ENCODE measurements at places on chromosomes 3 and 15.

DNA sequence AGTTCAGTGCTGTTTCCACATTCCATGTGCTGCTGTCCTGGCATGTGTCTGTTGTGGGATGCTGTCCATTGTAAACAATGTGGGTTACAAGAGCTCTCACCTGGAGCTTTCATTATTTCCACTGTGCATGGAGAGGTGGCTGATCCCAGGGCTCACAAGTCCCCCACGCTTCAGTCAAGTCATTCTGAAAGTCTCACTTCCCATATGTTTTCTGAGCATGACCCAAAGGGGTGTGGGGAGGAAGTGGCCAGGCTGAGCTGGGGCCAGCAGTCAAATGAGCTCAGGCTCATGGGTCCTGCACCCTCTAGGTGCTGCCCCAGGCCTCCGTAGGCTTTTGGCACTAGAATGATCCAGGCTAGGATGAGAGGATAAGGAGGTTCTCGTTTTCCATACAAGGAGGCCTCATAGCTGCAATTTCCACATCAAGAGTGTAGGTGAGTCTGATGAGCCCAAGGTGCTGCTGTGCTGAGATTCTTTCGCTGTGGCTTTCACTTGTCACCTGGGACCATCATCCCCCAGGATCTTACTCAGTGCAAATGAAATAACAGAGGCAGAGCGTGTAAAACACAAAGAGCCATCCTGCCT is 22.0 kb downstream of the STARD5 start:
- no peak for DNase-seq

GRCh38 chr3:4807381-4808280 is 171.6 kb upstream of the BHLHE40 start:
- DNase-seq = no peak

DNA sequence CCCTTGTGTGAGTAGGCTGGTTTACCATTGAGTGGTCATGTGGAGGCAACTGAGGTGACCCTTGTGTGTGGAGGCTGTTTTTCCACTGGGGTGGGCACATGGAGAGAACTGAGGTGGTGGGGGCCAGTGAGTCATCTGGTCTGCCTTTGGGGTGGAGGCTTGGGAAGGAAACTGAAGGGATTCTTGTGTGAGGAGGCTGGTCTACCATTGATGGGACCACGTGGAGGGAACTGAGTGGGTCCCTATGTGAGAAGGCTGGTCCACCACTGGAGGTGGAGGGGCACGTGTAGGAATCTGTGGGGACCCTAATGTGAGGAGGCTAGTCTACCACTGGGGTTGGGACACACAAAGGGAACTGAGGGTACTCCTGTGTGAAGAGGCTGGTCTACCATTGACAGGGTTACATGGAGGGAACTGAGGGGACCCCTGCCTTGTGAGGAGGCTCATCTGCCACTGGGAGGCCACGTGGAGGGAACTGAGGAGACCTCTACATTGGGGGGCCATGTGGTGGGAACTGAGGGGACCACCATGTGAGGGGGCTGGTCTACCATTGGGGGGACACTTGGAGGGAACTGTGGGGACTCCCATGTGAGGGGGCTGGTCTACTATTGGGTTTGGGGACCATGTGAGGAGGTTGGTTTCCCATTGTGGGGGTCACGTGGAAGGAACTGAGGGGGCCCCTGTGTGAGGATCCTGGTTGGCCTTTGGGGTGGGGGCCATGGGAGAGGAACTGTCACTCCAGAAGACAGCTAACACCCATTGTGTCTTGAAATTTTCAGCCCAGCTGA is 164.5 kb downstream of the WNT7A start:
- DNase-seq = no peak

- DNase-seq = no peak
Measured at GRCh38 chr3:11195201-11195600, 40.9 kb downstream of the HRH1 start.

DNA sequence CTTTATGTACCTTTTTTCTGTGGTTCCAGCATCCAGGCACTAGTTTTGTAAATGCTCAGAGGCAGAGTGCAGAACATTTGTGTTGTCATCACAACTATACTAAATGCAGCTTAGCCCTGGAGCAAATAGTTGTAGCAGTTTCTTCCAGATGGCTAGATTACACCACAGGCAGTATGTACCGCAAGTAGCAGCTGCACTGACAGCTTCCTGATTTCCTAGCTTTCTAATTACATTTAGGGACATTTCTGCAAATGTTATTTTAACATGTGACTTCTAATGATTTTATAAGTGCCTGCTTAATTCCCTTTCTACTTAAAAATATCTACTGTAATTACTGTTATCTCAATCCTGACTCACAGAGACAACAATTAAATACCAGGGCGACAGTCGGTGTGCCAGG is 106.5 kb downstream of the NR2E3 start:
- DNase-seq = no peak

- DNase-seq = peak; percentile 77
Measured at GRCh38 chr3:194503081-194503531, 16.3 kb upstream of the ATP13A3 start.

DNA sequence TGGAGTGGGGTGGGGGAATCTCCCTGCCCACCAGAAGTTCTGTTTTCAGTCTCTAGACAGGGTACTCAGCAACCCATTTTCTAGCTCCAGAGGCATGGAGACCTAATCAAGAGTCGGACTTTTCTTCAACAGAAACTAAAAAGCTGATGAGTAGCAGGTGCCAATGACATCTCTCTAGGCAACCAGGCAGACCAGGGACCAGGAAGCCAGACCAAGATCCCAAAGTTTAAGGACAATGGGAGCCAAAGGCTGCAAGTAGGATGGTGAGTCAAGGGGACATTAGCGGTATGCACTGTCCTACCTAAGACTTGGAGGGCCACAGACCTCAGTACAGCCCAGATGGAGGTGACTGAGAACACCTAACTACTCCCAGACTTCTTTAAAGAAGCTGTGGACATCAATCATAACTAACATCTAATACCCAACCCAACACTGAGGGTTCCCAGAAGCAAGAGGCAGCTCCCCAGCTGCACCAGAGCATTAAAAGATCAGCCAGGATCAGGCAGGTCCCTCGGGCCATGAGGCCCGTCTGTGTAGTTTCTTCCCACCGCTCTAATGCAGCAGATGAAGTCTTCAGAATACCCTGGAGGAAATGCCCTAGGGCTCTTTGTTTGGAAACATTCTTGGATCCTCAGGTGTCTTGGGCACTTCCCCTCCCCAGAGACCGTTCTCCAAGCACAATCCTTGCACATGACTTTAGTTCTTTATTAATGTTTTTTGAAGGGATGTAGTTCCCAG is 979 bp downstream of the CCDC71 start:
- DNase-seq = no peak

- no peak for DNase-seq
Measured at GRCh38 chr3:28326458-28326926, 22.0 kb upstream of the ZCWPW2 start.

DNA sequence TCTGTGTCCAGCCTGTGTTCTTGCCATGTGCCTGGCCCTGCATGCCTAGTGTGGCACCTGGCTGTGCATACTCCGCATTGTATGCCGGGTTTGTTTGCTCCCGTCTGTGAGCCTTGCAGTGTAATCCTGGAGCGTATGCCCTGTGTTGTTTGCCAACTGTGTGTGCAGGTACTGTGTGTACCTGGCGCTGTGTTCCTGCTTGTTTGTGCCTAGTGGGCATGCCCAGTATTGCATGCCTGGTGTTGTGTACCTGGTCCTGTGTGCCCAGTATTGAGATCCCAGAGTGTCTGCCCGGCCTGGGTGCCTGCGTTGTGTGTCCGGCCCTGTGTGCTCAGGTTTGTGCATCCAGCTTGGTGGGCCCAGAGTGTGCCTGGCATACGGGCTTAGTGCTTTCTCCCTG is 54.5 kb upstream of the CHRNA7 start:
- DNase-seq = no peak

- no peak for DNase-seq
Measured at GRCh38 chr3:177281292-177282118, 84.2 kb upstream of the TBL1XR1 start.

- DNase-seq = no peak
Measured at GRCh38 chr3:12953201-12953995, 112.0 kb upstream of the RPL32 start.

DNA sequence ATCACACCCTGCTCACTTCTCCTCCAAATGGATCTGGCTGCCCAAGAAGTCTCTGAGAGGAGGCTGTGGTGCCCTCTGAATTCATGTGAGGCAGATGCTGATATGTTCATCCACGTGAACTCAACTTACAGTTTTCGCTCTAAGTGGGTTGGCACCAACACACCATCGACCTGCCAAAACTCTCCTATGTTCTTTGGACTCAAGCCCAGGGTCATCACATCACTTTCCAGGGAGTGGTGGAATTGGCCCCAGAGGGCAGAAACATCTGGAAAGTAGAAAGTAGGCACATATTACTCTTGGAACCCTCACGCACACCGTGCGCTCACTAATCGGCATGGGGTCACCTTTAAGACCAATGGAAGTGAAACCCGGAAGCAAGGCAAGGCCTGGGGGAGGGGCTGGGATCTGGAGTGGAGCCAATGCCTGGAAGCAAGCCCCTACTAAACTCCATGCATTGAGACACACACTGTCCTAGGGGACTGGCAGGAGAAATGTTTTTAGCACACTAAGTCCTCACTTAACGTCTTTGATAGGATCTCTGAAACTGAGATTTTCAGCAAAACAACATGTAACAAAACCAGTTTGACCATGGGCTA is 41.4 kb downstream of the SSUH2 start:
- DNase-seq = no peak

GRCh38 chr15:78841891-78842290 is 30.6 kb upstream of the ADAMTS7 start:
- DNase-seq = no peak

DNA sequence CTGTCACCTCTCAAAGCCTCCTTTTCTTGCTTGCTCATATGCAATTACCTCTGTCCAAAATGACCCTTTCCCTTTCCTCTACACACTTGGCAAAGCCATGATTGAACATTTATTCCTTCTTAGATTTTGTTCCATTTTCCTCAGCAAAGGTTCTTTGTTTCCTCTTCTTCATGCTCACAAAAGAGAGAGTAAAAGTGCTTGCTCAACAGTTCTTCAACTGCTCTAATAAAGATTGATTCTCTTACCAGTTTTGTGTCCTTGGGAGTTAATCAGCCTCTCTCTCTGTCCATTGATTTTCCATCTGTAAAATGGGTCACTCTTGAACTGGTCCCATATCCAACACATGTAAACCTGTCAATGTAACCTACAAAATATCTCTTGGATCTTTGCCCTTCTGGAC is 186.4 kb downstream of the WNT5A start:
- no peak for DNase-seq

DNA sequence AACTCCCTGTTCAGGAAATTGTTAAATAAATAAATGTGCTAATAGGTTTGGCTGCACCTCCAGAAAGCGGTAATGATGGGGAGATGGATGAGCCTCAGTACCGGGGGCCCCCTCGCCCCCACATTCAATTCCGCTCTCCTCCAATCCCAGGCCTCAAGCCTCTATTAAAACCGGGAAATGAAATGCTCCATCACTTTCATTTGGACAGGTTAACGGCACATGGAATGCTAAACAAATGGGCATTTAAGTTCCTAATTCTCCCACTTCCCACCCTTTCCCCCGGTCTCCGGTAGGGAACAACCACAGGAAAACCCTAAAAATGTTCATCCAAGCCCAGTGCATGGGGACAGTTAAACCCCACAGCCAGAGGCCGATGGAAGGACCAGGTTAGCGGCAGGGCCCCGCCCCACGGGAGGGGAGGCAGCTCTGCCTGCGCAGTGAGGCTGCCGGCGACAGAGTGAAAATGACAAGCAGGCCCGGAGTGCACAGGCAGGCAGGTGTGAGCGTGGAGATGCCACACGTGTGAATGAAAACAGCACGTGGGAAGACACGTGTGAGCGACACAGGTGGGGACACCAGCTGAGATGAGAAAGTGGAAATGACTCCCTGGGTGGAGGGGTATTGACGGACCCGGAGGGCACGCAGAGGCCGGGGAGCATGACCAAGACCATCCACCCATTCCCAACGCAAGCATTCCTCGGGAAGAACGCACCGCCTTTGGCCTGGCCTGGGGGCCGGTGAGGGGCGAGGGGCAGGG is 28.1 kb downstream of the RNU5B-1 start:
- no peak for DNase-seq

DNA sequence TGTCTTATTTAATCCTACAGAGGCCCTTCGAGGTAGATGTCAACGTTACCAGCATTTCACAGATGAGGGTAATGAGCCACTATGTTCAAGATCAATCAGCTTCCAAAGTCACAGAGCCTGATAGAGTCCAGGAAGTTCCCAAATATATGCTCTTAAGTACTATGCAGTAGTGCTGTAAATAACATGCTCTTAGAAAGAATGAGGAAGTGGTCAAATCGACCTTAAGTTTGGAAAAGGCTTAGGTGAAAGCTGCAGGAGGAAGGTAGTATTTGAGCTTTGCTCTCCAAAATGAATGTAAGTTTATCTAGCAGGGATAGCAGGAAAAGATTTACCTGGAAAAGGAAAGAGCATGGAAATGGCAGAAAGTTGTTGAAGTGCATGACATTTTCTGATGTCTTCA is 234.0 kb downstream of the RBMS3 start:
- no peak for DNase-seq

- DNase-seq = no peak
Measured at GRCh38 chr15:75696311-75696720, 16.3 kb downstream of the CSPG4 start.

DNA sequence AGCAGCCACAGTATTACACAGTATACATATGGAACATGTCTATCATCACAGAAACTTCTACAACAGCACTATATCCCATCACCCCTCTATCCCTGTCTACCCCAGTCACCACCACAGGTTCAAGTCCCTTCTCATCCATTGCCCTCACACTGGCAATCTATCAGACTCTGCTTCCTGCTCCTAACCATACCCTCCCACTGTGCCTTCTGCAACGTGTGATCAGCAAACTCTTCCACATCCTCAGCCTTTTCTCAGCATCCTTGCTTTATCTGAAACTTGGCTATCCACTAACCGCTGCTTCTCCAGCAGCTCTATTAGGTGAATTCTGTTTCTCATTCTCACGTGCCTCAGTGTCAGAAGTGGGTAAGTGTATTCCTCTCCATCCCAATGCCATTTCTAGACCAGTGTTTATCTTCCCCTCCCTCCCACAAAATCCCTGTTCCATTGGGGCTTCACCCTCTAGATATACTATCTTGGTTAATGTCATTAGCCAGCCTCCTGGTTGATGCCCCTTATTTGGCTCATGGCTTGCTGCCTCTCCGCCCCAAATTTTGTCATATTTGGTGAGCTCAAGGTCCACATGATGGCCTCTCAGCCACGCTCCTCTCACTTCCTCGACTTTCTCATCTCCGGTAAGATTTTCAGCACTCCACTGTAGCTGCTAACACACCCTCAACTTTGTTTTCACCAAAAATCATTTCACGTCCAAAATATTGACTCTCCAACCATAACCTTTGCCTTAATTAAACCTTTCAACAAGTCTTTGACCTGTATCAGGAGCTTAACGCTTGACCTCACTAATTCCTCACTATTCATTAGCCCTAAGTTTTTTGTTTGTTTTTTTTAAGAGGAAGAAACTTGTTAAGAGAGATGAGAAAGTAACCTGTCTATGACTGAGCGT is 69.1 kb downstream of the RBPMS2 start:
- no peak for DNase-seq

Measured in fibroblast of skin of left biceps (primary cell).